Psoas muscle (tissue), 8 donors: ENCODE measurements at places on chromosomes 12 and 14. TPM values are rescaled to one million over a fixed set of nuclear protein-coding genes. Genes with fewer than 3 reads are reported as not detected.
A peak's percentile ranks its signal among the peaks of the same experiment; 100 is the strongest.

- no peak for DNase-seq
These were observed 11.9 kb upstream of the KLRB1 start for GRCh38 chr12:9619411-9620179.

DNA sequence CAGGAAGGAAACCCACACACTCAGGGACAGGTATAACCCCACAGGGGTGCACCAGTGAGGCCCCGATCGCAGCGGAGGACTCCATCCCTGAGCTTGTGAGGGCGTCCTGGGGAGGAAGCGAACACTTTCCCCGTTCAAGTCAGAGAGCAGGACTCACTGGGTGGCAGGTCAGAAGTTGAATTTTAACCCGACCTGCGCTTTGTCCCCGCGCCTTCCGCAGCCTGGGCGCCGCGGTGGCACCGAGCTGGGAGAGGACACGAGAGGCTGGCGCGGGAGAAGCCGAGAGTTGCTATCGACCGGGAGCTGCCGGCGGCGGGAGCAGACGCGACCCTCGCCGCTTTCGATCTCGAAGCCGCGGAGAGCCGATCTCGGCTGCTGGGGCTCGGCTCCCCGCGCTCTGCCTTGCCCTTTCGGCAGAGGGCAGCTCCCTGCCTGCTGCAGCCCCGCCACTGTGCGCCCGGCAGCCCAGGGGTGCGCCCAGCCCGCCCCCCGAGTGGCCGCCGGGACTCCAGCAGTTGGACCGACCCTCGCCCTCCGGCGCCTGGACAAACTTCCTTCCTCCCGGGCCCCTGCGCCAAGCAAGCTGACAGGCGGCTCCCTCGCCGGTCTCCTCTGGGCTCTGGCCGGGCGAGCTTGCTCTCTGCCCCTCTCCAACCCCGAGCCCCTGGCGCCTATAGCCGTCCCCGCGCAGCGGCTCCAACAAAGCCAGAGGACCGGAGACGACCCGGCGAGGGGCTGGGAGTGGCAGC is 918 bp downstream of the LIN7A start:
- peak; percentile 58 for DNase-seq

DNA sequence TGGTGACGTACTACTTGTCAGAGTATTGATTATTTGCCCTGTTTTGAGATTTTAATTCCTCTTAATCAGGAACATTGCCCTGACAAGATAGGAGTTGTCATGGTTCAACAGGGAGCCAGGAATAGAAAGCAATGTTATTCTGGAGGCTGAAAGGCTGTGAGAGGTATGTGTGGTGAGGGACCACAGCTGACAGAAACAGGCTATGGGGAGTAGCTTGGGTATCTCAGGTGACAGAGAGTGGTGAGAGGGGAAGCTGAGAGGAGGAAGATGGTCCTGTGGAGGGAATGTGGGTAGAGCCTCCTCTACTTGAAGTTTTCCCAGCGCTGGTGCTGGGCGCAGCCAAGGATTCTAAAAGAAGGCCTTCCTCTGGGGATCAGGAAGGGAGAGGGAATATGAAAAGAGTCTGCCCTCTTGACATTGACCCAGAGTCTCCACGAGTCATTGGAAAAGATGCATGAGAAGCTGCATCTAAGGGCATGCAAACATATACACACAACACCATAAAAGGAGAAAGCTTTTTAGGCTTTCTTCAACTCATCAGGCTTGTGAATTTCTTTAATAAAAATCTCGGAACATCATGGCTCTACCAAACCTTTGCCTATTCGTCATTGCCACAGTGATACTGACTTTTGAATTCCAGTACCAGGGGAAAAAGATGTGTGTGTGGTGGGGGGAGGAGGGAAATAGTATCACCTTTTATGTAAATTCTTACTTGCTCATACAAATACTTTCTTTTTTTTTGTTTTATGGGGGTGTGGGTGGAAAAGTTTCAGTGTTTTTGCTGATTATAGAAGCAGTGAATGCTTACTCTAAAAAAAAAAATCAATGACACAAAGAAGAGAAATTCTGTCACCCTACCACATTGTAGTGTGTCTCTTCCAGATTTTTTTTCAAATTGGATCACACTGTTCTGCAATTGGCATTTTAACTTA is 39.9 kb upstream of the DHRS7 start:
- no peak for DNase-seq

DNA sequence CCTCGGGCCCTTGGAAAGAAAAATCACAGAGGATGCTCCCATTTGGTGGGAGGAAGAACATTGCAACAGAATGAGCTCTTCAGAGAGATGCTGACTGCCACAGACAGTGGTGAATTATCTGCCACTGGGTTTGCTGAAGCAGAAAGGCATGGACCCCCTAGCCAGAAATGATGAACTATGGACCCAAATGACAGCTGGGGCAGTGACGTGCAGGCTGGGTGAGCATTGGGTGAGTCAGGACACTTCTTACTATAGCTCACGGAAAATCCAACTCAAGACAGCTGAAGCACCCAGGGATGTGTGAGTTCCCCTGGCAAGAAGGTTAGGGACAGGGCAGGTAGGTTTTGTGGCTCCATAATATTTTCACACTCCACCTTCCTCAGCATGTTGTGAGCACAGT is 993.2 kb downstream of the BCL11B start:
- no peak for DNase-seq

GRCh38 chr12:70948236-70948975 is 27.9 kb upstream of the PTPRR start:
- no peak for DNase-seq

DNA sequence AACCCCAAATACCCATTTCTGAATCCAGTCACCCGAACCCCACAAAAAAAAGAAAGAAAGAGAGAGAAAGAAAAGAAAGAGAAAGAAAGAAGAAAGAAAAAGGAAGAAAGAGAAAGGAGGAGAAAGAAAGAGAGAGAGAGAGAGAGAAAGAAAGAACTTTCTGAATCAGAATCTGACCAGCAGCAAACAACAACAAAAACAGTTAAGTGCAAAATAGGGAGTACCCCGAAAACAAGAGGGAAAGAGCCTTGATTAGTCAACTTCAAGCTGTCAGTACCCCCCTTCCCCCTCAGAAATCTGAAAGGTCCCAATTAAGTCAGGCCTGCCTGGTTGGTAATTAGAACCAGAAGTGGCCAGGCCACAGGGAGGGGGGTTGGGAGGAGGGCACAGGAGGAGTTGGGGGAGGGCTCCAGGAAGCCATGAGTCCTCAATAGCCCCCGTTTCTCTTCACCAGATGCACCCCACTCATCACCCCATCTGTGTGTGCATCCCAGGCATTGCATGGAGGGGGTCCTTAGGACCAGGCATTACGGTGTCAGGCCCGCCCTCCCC is 9.8 kb downstream of the RARG start:
- no peak for DNase-seq

- DNase-seq: no peak
These were observed 499 bp upstream of the GXYLT1 start for GRCh38 chr12:42145197-42145549.

- DNase-seq: no peak
These were observed 218.7 kb downstream of the DIO2 start for GRCh38 chr14:79992407-79993198.

DNA sequence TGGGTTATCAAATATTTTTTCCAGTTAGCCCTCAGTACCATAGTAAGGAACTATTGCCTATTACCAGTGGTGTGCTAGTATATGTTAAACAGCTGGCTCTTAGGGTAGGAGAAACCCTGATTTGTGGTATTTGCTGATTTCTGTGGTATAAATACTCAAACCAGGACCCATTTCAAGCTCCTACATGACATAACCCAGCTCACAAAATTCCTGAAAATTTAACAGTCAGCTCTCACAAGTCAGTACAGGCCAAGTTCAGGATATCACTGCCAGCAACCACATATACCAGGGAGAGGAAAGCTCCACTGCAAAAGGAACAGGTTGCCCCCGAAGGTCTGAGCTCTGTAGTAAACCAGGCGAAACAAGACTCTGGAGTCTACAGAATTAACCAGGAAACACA is 315.3 kb downstream of the NOVA1 start:
- no peak for DNase-seq

GRCh38 chr12:27982385-27982784 is 9.9 kb upstream of the PTHLH start:
- DNase-seq: no peak

DNA sequence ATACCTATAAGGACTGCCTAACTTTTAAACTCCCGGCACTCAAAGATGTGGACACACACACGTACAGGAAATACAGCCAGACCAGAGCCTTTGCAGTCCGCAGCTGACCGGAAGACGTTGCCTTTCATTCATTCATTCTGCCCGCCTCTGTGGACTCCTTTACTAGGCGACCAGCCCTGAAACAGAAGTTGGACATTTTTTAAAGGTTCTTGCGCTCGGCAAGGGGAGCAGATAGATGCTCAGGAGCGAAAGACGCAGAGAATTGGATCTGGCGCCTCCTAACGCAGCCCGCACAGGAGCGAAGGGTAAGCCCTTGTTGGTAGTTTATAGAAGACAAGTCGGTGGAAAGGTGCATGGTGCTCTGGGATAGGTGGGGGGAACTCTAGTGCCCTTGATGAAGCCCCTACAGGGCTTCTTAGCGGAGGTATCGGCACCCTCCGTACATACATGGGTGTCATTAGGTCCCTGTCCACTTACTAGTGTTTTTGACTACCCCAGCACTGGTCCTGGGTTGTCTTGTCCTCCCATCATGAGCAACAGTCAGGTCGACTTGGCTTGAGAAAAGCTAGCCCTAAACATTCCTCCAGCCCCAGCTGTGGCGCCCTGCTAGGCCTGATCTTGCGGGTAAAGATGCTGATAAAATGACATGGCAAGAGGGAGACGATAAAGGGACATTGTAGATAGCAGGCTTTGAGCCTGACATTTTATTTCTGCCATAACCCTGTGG is at the start of gene KDM2B:
Gene KDM2B, minus strand, starts transcription at position 65 of the 727 bp plus-strand sequence. CDS start 112 bp downstream, outside the sequence.
- no peak for DNase-seq

DNA sequence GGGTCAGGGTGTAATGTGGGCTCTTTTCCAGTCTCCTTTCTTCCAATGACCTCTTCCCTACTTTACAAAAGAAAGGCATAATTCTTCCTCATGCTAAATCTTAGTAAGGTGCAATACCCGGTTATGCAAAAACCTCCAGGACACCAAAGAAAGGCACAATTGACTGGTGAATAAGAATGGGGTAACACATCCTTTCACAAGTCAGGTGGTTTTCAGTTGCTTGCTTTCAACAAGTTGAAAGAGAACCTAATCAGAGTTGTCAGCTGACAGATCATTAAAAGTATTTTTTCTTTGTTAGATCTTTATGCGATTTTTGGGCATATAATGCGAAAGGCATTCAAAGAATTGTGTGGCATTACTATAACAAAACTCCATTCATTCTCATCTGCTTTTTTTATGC is 1.3 kb upstream of the AEBP2 start:
- no peak for DNase-seq

- no peak for DNase-seq
These were observed 59.3 kb downstream of the C14orf132 start for GRCh38 chr14:96098309-96098998.

DNA sequence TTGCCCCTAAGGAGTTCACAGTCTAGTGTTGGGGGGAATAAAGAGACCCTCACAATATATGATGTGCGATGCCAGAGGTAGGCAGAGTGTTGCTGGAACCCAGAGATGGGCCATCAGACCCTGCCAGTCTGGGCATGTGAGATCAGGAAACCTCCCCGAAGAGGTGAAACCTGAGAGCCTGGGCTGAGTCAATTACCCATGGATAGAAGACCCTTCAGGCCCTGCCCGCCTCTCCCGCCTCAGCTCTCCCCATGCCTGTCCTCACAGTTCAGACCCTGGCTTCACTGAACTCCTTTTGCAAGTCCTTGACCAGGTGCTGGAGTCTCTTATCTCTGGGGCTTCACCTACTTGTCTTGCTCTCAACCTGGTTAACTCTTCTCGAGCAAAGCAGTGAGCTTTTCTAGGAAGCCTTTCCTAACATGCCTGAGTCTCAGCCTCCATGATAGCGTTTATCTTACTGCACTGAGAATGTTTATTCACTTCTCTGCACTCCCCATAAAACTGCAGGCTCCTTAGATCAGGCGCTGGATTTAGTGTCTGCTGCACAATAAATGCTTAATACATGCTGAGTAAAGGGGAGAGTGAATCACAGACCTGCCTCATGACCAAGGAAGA is 19.6 kb downstream of the ALDH1L2 start:
- no peak for DNase-seq

DNA sequence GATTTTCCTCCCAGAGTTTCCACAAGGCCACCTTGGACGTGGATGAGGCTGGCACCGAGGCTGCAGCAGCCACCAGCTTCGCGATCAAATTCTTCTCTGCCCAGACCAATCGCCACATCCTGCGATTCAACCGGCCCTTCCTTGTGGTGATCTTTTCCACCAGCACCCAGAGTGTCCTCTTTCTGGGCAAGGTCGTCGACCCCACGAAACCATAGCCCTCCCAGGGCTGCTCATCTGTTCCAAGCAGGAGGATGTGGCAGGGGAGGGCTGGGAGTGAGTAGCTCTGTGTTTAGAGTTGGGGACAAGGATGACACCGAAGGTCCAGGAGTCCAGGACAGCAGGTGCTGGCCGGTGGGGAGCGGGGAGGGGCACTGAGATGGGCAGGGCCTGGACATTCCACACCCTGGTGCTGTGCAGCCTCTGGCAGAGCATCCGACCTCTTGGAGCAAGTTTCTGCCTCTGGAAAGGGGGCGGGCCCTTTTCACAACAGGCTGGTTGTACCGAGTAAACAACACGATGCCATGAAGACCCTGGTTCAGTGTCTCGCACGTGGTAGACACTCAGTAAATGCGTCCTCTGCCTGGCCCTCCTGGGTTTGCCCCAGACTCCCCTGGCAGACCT is 8.2 kb downstream of the SERPINA4 start:
- DNase-seq: no peak

DNA sequence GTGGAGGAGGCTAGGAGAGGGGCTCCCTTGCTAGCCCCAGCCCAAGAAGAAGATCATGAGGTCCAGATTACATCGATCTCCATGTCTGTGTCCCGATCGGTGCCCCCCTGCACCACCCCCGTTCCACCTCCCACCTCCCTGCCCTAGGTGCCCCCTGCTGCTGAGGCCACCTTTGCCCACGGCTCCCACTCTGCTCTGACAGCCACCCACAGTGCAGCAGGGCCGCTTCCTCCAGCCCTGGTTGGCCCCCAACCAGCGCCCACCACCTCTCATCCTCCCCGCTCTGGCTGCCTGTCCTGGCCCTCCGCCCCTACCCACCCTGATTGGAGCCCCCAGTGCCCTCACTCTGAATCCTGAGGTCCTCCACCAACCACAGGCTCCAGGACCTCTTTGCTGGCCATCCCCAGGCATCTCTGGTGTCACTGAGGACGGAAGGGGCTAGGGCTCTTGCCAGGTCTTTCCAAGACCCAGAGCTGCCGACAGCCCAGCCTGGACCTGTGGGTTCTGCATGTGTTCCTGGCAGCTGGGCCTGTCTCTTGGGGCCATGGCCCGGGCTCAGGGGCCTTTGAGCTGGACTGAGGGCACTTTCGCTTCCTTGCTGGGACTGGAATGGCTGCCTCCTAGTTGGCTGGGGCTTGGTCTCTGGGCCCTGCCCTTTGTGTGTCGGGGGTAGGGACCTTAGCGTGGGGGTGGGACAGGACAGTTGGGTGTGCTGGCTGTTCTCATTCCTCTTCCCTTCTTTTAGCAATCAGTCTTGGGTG is 7.2 kb upstream of the PLXNC1 start:
- DNase-seq: no peak

Gene RIN3
- total RNA-seq: 5.8 TPM

Gene PIP4K2C
- 9.7 TPM for total RNA-seq

Gene TAS2R14
- 0.30 TPM for total RNA-seq

Gene SLC38A6
- total RNA-seq: 5.2 TPM

Gene GRIP1
- 4.1 TPM for total RNA-seq

Gene IKZF4
- total RNA-seq: 5.9 TPM

Gene KCNH3
- total RNA-seq: 0.04 TPM

Gene DACT1
- 1.7 TPM for total RNA-seq
